AG04450 (cell line): ENCODE measurements at places on chromosomes 5 and 9. TPM values are rescaled to one million over a fixed set of nuclear protein-coding genes. Genes with fewer than 3 reads are reported as not detected.
A peak's percentile ranks its signal among the peaks of the same experiment; 100 is the strongest.

Gene ZFP2
- polyA plus RNA-seq: 0.33 and 0.62 TPM in 2 replicates

Gene OLFM1
- 0.11 and 0.16 TPM in 2 replicates for polyA plus RNA-seq

Gene RIC1
- polyA plus RNA-seq: 60.6 and 65.4 TPM in 2 replicates

Gene PCDHGA2
- polyA plus RNA-seq: 6.1 and 6.3 TPM in 2 replicates

Gene NEUROG1
- polyA plus RNA-seq: not detected in 2 replicates

Gene PITX1
- polyA plus RNA-seq: 72.1 and 102 TPM in 2 replicates

Gene TEK
- 34.6 and 35.2 TPM in 2 replicates for polyA plus RNA-seq

Gene AQP7
- polyA plus RNA-seq: 0.11 and 0.33 TPM in 2 replicates

Gene CSF1R
- polyA plus RNA-seq: 0.09 and 0.12 TPM in 2 replicates

Gene TSC1
- polyA plus RNA-seq: 67.5 and 87.1 TPM in 2 replicates

Gene GARIN3
- not detected in 2 replicates for polyA plus RNA-seq

Gene TNFAIP8
- polyA plus RNA-seq: 48.3 and 56.4 TPM in 2 replicates

- no peak for DNase-seq
Observed at GRCh38 chr9:75552941-75553340, 337.5 kb upstream of the PCSK5 start.

DNA sequence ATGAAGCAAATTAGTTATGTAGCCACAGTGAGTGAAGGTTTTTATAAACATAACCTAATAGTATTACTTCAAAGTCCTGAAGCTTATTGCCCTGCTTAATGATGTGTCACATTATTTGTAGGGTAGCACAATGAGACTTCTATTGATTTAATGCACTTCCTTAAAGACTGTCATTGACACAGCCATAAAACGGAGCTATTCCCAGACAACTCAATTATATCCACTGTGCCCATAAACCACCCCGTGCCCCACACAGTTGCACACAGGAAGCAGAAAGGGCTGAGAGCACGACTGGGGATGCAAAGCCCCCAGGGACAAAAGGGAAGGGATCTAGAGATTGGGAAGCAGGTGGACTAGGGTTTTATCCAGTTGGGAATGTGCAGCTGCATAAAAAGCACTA is 37.0 kb downstream of the TRIM32 start:
- DNase-seq: no peak

- no peak for DNase-seq
Observed at GRCh38 chr9:85527331-85528020, 214.3 kb downstream of the AGTPBP1 start.

DNA sequence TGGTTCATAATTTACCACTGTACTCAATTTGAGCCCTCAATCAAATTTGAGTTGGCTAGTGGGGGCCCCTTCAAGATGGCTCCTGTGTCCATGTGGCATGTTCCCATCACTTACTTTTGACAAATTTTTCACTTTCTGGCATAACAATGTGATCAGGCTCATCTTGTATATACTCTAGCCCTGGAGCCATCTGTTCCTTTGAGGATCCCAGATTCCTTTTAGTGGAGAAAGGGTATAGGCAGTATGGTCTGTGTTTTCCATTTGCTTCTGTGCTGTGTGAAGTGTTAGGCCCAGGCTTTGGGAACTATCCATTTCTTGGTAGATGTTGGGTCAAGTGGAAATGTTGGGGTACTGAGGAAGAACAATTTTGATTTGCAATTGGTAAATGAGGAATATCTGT is 45.7 kb downstream of the SH3GL2 start:
- DNase-seq: no peak

- DNase-seq: no peak
Observed at GRCh38 chr5:77990020-77990419, 213.9 kb upstream of the TBCA start.

DNA sequence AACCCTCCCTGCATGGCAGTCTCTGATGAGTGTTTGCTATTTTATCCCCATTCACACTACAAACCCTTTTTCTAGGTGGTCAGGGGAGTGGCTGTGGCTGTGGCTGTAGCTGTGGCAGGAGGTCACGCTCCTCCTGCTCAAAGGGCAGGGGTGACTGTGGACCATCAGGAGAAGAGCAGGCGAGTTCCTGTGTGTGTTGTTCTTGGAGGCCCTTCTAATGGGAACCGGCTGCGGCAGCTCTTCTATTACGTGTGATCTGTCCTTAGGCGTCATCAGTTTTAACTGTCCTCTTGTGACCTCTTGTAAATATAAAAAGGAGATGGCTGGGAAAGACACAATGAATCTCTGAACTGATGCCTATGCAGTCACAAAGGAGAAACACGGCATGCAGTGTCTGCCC is 65.1 kb downstream of the ANKH start:
- DNase-seq: peak; percentile 26

- no peak for DNase-seq
Observed at GRCh38 chr5:87034557-87034956, 233.1 kb upstream of the RASA1 start.

DNA sequence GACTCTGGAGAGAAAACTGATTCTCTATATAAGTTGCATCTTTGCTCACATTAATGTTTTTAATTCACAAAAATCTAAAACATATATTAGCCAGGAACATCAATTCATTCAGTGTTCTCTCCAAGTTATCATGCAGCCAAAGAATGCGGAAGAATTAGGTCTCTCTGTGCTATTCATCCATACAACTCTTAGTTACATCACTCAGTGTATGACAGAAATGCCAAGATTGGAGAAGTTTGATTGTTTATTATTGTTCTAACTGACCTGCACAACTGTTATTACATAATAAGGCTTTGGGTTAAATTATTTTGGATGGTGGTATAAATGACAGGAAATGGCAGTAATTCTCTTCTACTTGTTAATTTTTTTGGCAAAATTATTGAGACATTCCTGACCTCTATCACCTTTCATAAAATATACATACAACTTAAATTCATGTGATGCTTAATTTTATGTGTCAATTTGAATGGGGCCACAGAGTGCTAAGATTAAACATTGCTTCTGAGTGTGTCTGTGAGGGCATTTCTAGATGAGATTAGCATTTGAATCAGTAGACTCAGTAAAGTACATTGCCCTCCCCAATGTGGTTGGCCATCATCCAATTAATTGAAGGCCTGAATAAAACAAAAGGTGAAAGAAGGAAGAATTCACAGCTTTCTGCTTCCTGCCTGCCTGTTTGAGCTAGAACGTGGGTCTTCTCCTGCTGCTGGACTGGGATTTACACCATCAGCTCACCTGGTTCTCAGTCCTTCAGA is 70.2 kb downstream of the NR2F1-AS1 start:
- DNase-seq: no peak

GRCh38 chr9:131629825-131630204 is 84.5 kb downstream of the PRRT1B start:
- DNase-seq: no peak

- no peak for DNase-seq
Observed at GRCh38 chr9:96342571-96343245, 40.7 kb upstream of the HSD17B3 start.

DNA sequence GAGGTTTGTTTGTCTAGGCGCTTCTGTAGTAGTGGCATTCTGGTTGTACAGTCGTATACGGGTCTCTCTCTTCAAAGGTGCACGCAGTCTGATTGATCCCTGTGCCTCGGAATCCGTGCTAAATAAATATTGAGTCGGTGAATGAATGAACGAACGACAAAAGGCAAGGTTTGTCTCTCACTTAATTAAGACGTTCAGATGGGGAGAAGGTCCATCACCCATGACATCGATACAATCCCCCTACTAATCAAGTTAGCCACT is 500 bp upstream of the CREBRF start:
- no peak for DNase-seq

- no peak for DNase-seq
Observed at GRCh38 chr5:2184026-2184366, 301.3 kb upstream of the IRX4 start.

DNA sequence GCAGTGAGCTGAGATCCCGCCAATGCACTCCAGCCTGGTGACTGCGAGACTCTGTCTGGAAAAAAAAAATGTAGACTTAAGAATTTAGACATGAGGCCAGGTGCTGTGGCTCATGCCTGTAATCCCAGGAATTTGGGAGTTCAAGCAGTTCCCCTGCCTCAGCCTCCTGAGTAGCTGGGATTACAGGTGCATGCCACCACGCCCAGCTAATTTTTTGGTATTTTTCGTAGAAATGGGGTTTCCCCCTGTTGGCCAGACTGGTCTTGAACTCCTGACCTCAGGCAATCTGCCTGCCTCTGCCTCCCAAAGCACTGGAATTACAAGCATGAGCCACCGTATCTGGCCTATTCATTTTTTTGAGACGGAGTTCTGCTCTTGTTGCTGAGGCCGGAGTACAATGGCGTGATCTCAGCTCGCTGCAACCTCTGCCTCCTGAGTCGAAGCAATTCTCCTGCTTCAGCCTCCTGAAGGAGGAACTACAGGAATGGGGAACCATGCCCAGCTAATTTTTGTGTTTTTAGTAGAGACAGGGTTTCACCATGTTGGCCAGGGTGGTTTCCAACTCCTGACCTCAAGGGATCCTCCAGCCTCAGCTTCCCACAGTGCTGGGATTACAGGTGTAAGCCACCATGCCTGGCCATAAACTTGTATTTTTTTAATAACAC is 14.0 kb downstream of the DDX46 start:
- no peak for DNase-seq

DNA sequence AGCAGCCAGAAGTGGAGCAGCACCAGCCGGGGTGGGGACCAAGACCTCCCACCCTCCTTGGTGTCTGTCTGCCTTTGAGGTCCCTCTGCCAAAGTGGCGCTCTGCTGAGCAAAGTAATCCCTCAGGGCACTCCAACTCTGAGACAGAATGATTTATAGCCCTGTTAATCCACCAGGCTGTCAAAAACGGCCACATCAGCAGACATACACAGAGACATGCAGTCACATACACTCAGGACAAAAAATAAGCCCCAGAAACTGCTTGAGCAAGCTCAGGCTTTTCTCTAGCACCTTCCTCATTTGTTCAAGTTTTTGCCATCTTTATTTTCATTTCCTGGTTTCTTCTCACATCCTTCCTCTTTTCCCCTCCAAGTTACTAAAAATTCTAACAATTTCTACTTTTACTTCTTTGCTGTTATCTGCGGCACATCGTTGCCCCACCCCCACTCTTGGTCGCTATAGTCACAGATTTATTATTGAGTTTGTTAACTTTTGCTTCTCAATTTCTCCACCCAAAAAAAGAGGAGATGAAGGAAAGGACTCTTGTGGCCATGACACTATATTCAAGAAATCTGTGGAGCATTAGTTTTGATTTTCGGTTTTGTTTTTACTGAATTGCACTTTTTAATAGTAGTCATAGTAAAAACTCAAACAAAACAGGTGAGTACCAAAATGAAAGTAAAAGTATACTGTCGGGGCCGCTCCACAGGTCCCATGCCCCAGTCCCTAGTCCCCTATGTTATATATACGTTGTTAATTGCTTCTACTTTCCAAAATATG is 17.4 kb upstream of the ADRB2 start:
- DNase-seq: no peak

DNA sequence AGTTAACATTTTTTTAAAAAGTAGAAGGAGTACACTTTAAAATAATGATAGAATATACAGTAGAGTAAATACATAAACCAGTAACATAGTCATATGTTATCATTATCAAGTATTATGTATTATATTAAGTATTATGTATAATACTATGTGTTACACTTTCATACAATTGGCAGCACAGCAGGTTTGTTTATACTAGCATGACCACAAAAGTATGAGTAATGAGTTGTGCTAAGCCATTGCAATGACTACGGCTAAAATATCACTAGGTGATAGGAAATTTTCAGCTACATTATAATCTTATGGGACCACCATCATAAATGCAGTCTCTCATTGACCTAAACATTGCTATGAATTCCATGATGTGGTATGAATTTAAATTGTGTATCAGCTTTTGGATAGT is 506.0 kb downstream of the HTR1A start:
- no peak for DNase-seq

GRCh38 chr5:14035859-14036503 is 91.5 kb upstream of the DNAH5 start:
- peak; percentile 99 for DNase-seq

GRCh38 chr9:134726026-134726721 is 84.6 kb downstream of the COL5A1 start:
- no peak for DNase-seq

DNA sequence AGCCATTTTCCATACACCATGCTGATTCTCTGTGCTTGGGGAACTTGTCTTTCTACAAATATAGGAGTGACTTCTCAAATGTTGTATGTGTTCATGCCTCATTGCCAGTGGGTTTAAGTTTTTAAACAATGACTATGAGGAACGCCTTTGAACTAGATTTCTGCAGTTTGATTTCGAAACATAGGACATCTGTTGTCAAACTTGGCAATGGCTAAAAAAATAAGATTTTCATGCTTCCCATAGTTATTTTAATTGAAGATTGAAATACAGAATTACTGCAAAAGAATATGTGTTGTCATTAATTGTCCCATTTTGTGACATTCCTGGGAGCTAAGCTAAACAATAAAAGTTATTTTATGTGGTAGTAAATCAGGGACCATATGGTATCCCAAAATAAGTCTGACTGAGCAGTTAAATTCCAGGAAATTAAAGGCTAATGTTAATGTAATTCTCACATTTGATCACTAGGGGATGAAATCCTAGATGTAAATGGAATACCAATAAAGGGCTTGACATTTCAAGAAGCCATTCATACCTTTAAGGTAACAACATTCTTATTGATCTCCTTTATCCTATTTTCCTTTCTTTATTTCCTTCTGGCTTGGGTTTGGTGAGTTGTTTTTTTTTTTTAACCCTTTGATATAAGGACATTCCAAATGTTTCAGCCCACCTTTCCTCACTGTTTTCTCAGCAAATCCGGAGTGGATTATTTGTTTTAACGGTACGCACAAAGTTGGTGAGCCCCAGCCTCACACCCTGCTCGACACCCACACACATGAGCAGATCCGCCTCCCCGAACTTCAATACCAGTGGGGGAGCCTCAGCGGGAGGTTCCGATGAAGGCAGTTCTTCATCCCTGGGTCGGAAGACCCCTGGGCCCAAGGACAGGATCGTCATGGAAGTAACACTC is 116.7 kb downstream of the GOLPH3 start:
- DNase-seq: no peak

GRCh38 chr9:126301985-126302603 is 24.5 kb upstream of the MVB12B start:
- peak; percentile 37 for DNase-seq

DNA sequence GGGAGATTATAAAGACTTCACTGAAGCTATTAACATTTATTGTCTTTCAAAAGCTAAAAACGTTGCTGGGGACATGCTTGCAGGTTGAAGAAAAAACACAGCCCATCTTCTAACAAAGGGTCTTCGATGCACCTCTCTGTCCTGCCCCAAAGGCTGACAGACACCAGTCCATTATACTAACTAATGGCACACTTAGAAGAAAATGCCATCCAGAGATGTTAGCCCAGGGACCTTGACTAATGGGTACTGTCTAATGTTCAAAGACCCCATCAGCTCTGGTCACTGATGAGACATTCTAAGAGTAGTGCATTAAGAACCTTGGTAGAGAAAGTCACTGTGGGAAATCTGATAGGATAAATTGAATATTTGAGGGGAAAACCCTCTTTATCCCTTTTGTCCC is 124.9 kb downstream of the EBF1 start:
- DNase-seq: no peak

GRCh38 chr9:13555516-13555915 is 276.0 kb upstream of the MPDZ start:
- DNase-seq: no peak
